ENCODE measurements at places on chromosomes 1 and 21.

DNA sequence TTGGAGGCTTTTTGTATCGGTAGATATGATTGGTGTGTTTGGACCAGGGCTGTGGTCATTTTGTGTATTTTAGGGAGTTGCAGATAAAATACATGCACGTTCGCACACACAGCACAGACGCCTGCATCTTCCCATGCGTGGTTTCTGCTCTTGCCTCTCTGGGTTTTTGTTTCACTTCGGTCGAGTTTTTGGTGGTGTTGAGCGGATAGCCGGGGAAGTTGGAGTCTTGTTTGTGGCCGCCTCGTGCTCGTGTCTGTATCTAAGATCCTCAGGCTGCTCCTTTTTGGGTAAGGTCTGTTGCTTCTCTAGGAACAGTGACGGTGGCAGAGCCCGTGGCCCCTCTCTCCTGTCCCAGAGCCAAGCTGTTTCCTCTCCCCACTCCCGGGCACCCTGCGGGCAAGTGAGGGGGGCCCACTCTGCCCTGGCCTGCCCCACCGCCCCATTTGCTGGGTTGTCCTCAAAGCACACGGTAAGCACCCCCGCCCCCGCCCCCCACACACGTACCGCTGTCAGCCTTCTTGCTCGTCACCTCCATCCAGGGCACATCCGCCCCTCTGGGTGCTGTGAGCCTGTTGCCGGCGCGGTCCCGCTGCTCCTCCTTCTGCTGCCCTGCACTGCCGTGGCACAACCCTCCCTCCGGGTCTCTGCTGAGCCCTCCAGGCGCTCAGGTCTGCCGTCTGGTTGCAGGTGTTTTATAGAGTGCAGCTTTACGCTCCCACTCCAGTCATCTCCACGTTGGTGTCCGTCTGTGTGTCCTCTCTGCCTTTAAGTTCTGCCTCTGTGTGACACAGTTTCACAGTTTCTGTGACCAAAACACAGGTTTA, 51.9 kb downstream of the AGPAT3 start:
- DNase-seq = no peak

DNA sequence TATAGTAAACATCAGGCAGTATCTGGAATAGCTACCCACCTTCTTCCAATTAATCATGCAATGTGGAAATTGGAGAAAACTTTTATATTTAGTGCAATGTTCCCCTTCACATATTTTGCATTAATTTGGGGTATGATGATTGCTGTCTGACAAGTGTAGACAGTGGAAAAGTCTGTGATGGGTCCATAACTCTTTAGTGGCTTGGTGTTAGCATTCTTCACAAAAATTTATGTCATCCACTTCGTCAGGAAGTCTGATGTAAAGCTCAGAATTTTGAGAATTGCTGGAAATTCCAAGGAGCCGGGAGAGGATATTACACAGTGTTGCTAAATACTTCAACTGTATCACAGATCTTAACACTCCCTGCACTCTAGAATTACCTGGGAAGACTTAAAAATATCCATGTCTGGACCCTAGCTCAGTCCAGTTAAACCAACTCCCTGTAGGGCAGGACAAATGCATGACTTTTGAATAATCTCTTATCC, 549.7 kb upstream of the PLXNA2 start:
- no peak for DNase-seq

GRCh38 chr1:116808848-116809508, 54.7 kb downstream of the CD2 start:
- no peak for DNase-seq

- DNase-seq = no peak
Observed at GRCh38 chr1:44905276-44905675, 62.2 kb upstream of the PTCH2 start.

GRCh38 chr1:227994632-227995300, 12.0 kb upstream of the WNT3A start:
- peak; percentile 0 for DNase-seq

DNA sequence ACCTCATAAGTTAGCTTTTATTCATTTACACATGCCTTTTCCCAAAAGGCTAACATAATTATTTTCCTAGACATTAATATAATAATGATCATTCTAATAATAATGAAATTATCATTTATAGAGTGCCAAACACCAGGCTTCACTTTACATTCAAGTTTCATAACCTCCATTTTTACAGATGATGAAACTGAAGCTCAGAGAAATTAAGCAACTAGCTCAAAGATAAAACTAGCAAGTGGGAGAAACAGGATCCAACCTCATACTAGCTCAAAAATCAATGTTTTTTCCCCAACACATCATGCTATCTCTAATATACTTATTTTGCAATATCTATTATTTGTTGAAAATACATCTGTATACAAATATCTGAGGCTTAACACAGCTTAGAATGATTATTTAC, 14.0 kb downstream of the LPGAT1 start:
- no peak for DNase-seq

GRCh38 chr1:39971138-39971537, 16.2 kb downstream of the MFSD2A start:
- DNase-seq = no peak

DNA sequence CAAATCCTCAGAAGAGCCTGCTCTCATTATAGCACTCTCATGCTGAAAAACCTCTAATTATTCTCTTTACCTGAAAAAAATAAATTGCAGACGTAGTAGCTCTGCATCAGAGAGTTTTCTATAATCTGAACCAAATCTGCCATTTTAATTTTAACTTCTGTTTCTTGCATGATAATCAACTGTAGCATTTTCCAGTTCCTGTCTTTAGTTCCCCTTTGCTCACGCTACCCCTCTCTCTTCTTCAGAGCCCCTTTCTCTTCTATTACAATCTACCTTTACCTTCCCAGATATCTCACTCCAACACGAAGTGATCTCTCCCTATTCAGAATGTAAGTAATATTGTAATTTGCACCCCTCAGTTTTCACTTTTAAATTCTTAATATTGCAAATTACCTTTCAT, 31.4 kb downstream of the FMO1 start:
- DNase-seq = no peak

GRCh38 chr1:182226618-182227017, 165.0 kb downstream of the GLUL start:
- no peak for DNase-seq

- no peak for DNase-seq
Observed at GRCh38 chr1:36411674-36412648, 14.3 kb upstream of the LSM10 start.

DNA sequence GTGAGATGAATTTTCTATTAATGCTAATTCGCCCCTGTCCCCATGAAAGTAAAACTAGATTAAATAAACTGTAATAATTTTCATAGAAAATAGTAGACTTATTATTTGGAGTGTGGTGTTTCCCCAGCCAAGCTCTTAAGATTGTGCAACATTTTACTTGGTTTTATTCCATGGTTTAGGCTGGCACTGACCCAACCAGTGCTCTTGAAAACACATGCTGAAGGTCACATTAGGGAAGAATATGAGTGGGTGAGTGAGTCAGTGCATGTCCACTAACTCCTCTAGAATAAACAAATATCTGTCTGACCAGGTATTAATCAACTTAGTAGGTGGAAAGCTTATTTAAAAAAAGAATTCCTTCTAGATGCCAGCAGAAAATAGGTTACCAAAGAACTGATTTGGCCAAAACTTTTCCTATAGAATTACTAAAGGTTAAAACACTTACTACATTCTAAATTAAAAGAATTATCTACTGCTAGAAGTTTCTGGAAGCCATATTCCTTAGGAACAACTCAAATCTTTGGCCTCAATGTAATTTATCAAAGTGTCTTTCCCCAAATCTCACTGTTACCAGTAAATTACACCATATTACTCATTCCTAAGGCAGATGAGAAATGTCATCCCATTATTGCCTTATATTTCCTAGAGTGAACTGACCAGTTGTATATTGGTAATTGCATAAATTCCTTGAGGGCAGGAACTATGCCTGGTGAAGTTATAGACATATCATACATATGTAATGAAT, 89.7 kb upstream of the RGS1 start:
- peak; percentile 94 for DNase-seq

GRCh38 chr1:170410401-170411166, 121.4 kb upstream of the GORAB start:
- peak; percentile 76 for DNase-seq

GRCh38 chr1:176643536-176643935, 180.6 kb downstream of the PAPPA2 start:
- DNase-seq = no peak

DNA sequence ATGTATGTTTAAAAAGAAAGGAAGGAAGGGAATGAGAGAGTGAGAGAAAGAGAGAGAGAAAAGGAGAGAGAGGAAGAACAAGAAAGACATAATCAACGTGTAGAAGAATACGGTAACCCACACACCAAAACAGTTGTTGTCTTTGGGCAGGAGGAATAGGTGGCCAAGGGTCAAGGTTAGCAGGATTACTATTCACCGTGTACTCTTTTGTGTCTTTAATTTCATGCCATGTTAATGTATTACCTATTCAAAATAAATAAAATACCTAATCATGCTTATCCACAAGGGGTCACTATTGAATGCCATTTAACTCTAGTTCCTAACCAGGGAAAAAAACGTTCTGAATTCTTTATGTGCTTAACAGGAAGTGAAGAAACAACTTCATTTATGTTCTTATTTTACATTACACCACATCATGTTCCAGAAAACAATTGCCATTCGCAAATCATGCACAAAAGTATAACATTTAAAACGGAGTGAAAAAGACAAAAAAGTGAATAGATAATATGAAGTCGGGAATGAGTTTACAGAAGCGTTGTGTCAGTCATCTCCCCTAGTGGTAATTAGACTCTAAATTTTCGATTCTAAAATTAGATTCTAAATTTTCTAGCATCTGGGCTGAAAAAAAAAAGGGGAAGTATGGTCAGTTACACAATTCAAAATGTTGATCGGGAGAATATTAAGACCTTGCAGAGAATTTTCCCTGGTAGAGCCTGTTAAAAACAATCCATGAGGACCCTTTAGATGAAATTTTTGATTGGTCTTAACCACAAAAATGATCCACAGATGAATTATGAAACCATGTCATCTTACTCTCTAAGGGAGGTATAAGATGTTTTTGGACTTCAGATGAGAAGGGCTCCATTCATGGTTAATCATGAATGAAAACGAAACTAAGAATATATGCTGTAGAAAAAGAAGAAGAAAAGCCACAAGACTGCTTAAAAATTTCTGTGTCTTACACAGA, 700 bp upstream of the KMO start:
- DNase-seq = peak; percentile 71

GRCh38 chr1:68301471-68302001, 69.2 kb upstream of the WLS start:
- peak; percentile 18 for DNase-seq

DNA sequence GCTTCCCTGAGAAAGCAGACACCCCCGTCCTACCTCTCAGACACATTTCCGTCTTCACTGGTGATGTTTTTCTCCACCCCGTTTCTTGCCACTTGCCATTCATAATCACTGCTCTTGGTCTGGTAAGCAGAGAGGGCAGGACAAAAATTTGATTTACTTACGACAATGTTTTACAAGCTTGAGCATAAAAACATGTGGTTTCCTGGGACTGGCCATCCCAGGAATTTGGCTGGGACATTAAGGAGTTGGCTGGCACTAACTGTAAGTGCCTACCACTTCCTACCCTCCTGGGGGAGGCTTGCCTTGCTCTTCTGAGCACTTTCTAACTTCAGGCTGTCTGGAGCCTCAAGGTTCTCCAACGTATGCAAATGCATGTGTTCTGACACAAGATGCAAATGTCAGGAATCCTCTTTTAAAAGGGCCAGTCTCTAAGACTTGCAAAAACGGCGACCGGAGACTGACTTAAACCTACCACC, 24.2 kb downstream of the ZBTB18 start:
- no peak for DNase-seq

GRCh38 chr1:233360525-233361102, 33.1 kb downstream of the MAP3K21 start:
- no peak for DNase-seq

GRCh38 chr1:241034203-241034936, 322.6 kb downstream of the RGS7 start:
- DNase-seq = no peak

GRCh38 chr1:248886237-248886895, 19.7 kb upstream of the PGBD2 start:
- DNase-seq = peak; percentile 3

GRCh38 chr1:201885531-201886075, 3.1 kb upstream of the SHISA4 start:
- DNase-seq = no peak

- peak; percentile 12 for DNase-seq
Observed at GRCh38 chr1:229271448-229272159, 693 bp downstream of the RAB4A start.

DNA sequence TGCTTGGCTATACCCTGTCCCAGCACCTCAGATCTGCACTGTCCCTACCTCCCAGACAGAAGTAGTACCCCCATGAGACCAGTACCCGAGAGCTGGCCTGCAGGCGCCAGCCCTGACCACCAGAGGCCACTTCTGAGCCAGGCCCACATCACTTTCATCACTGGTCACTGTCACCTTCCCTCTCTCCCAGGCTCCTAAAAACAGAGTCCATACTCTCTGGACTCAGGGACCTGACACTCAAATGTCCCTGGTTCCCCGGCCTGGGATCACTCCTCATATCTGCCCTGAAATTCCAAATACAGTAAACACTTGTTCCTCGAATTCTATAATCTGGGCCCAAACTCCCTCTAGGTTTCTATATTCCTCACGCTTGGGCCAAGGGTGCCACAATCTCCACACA, 18.7 kb downstream of the TMEM53 start:
- DNase-seq = no peak

DNA sequence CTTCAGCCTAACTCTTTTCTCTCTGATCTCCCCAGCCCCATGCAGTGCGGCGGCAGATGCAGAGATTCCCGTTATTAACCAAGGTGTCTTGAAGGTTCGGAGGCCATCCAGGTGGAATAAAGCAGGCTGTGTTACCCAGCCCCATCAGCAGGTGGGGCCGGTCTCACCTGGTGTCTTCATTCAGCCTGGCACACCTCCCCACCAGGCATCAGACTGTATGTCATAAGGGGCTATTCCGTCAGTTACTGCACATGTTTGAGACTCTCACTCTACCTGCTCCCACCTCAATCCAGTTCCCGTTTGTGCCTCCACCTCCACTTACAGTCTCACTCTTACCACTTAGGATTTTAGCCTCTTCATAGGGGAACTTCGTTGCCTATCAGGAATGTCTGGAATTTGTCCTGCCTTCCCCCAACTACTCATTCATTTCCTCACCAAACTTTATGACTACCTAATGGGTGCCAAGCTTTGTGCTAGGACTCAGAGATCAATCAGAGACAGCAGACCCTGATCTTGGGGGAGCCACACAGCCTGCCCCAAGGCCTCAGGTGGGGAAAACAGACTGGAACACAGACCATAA, 170.2 kb downstream of the PLPP3 start:
- DNase-seq = no peak

GRCh38 chr1:79006564-79006963, at the start of gene ADGRL4:
Gene ADGRL4 (minus strand): TSS chr1:79006730. CDS start chr1:79006654, 76 bp downstream.
- peak; percentile 40 for DNase-seq

- no peak for DNase-seq
Observed at GRCh38 chr1:201019321-201019977, 4.1 kb downstream of the KIF21B start.

- no peak for DNase-seq
Observed at GRCh38 chr1:207851696-207852095, 59.2 kb downstream of the CD34 start.

- DNase-seq = no peak
Observed at GRCh38 chr1:164577291-164577690, 18.3 kb downstream of the PBX1 start.

- no peak for DNase-seq
Observed at GRCh38 chr1:31215065-31215570, 24.6 kb downstream of the NKAIN1 start.

Measured in fibroblast of gingiva (primary cell).